Activated CD8-positive, alpha-beta T cell treated with anti-CD3 and anti-CD28 coated beads, Interleukin-2, amount 10 ng/mL, durations not matched to agents 7 days and 5 days (primary cell): ENCODE measurements at places on chromosomes 1 and 21. TPM values are rescaled to one million over a fixed set of nuclear protein-coding genes. Genes with fewer than 3 reads are reported as not detected.
A peak's percentile ranks its signal among the peaks of the same experiment; 100 is the strongest.

The ZMYND12 gene
- total RNA-seq: 0.79 TPM

The VHLL gene
- total RNA-seq: not detected

The KIF17 gene
- total RNA-seq: not detected

The SLC35F3 gene
- 34.4 TPM for total RNA-seq

- no peak for DNase-seq
Measured at GRCh38 chr1:214458541-214458940, 92.9 kb downstream of the PTPN14 start.

The SPOCD1 gene
- total RNA-seq: not detected

The RAP1GAP gene
- 0.13 TPM for total RNA-seq

- no peak for DNase-seq
Measured at GRCh38 chr1:230280906-230281413, 145.2 kb downstream of the PGBD5 start.

The NTRK1 gene
- 9.9 TPM for total RNA-seq

- DNase-seq: no peak
Measured at GRCh38 chr1:3375245-3375644, 79.2 kb upstream of the ARHGEF16 start.

The MYOC gene
- not detected for total RNA-seq

The TMEM269 gene
- total RNA-seq: not detected

DNA sequence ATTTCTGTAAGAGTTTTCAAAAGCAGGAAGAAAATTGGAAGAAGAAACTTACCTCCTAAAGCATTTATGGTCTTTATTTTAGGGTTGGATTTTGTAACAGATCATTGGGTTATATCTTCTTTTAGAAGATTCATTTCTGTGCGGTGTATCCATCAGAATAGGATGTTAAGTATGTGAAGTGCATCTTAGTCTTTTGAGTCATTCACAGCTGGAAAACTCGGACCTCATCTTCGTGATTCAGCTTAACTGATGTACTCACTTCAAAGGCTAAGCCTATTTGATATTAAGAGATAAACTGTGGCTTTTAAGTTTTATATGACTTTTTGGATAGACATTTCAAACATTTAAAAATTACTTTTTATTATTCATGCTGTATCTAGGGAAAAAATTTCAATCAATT, 56.3 kb downstream of the GIPC2 start:
- no peak for DNase-seq

DNA sequence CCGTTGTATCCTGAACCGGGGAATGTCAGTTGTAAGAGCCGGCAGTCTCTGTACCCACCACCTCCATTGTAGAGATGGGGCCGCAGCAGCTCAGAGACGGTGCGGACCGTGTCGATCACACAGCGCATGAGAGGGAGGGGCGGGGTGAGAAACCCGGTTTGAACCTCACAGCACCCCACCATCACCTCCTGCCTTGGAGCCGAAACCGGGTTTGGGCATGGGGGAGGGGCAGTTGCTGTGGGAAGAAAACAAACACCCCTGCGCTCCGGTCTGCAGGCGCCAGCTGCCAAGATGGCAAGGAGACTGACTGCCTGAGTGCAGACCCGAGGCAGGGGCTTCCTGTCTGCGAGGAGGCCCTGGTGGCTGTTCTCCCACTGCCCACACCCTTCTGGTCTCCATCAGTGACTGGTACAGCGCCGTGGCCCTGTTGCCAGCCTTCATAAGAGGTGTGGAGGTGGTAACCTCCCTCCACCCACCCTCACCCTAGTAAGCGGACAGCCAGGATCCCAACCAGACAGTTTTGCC, 69.2 kb upstream of the SSBP3 start:
- peak; percentile 62 for DNase-seq

DNA sequence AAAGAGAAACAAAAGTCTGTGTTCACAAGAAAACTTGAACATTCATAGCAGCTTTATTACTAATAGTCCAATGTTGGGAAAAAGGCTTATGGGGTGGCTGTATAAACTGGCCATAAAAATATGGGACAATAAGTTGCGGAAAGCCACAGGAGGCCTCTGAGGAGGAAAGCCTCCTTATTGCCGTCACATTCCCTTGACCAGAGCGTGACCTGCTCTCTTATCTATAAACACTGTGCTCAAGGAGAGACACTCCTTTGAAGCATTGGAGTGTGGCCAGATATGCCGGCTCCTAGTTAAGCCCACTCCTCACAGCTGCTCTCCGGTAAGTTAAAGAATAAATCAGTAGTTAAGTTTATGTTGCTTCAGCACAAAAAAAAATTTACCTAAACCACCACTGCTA, 19.7 kb downstream of the OR6Y1 start:
- DNase-seq: no peak

DNA sequence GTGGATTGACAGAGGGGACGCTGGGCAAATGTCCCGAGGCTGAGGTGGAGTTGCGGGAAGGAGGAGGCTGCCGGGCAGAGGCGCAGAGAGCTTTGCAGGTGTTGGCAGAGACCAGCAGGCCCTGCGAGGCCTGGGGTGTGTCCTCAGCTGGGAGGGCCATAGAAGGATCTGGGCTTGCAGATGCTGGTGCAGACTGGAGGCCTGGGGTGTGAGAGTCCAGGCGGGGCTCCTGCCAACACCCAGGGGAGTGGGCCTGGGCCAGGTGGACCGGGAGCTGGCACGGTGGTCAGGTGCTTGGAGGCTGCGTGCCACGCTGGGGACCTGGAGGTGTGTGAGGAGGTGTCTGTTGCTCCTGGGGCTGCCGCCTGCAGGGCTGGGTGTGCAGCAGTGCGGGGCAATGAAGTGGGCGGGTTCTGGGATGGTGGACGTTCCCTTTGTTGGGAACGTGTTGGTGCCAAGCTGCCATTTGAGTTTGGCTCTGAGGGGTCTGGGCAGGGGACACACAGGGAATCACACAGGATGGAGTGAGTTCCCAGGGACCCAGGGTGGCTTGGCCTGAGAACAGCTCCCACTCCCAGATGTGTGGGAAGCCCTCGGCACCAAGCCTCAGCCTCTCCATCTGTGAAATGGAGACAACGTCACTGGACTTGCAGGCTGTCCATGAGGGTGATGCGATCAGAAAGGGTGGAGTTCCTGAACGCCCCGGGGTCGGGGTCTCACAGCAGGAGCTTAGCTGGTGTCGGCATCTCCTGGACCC, 39.9 kb upstream of the POFUT2 start:
- no peak for DNase-seq

The ANKRD13C gene
- 25.0 TPM for total RNA-seq

GRCh38 chr21:28100366-28100765, 892.3 kb downstream of the LTN1 start:
- no peak for DNase-seq

GRCh38 chr1:5479876-5480646, 512.2 kb downstream of the NPHP4 start:
- DNase-seq: no peak

GRCh38 chr1:1283821-1284220, 3.6 kb downstream of the SCNN1D start:
- no peak for DNase-seq

GRCh38 chr1:226993814-226994585, 53.9 kb downstream of the COQ8A start:
- no peak for DNase-seq

The CEPT1 gene
- 36.6 TPM for total RNA-seq

DNA sequence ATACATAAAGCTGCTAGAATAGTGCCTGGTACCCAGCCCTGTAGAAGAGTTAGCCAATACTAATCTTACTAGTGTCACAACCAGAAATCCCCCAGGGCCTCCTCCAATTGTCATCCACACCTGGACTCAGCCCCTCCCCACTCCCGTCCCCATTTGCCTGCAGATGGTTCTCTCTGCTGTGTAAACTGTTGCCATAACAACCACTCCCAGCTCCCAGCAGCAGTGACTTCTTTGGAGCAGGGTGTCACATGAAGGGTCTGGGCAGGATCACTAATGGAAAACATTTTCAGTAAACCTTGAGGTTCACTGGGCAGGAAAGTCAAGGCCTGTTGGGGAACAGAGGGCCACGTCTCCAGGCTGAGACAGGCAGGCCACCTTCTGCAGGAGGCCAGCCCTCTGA, 126.0 kb upstream of the IPO9 start:
- no peak for DNase-seq

GRCh38 chr1:232622378-232622777, 7.6 kb downstream of the SIPA1L2 start:
- DNase-seq: no peak

DNA sequence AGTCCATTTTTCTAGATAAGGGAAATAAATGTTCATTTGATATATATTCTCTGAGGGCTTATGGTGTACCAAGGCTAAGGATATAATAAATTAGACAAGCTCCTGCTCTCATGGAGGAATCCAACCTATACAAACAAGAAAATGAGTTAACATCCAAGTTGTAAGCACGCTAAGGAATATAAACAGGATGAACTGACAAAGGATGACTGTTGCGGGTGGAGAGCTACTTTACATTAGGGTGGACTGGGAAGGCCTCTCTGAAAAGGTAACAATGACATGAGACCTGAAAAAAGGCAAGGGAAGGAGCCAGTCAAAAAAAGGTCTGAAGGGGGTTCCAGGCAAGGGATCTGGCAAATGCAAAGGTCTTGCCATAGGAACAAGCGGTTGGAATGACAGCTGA, 3.1 kb downstream of the BCAR3 start:
- no peak for DNase-seq

- DNase-seq: no peak
Measured at GRCh38 chr1:211507365-211507764, 15.4 kb upstream of the RD3 start.

DNA sequence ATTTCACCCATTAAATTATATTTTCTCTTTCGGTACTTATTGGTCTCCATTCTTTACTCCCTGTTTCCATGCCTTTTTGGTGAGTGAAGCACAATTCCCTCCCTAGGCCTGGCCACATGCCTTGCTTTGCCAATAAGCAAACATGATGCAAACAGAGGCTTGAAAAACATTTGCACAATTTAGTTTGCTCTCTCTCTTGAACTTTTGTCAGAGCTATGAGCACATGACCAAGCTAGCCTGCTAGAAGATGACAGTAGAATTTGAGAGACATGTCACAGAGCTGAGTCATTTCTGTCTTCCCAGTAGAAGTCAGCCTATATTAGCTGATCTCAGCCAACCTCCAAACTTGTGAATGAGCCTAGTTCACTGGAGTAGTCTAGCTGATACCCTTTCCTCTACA, 24.6 kb downstream of the ANGPTL3 start:
- no peak for DNase-seq

DNA sequence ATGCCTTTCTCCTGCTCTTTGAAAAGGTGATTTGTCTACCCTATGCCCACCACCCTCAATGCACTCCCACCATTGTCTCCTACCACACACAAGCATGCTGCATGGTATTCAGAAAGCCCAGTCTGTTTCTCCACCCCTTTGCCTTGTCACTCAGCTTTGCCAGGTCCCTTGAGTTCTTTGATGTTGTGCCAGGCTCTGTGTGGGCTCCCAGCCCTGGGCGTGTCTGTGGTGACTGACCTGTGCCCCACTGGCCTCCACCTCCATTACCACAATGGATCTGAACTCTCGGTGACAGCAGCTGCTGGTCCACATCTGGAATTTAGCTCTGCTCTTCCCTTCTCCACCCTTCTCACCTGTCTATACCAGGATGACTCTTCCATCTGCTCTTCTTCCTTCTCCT, 34.9 kb downstream of the ATP2B4 start:
- no peak for DNase-seq

GRCh38 chr1:214660190-214660589, 57.2 kb downstream of the CENPF start:
- no peak for DNase-seq

The SPRR3 gene
- total RNA-seq: not detected

The GRHL3 gene
- total RNA-seq: not detected

The GABPB2 gene
- total RNA-seq: 32.7 TPM

DNA sequence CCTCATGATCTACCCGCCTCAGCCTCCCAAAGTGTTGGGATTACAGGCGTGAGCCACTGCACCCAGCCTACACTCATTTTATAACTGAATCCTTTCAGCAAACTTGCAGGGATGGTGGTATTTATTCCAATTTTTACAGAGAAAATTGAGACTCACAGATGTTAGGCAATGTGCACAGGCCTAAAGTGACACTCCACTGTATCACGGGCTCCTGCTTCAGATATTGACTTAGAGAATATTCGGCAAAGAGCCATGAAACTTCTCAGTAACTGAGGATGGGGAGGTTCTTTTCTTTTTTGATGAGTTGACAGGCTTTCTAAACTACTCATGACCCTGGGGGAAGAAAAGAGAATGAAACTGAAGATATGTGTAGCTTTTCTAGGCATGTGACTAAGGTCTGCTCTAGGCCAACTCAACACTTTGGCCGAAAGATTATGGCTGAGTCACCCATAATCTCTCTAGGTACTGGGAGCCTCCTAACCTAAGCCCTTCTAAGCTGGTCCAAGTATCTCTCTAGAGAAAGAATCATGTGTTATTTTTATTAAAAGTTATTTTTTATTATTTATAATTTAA, 19.9 kb upstream of the PTCH2 start:
- no peak for DNase-seq

The HFM1 gene
- not detected for total RNA-seq

DNA sequence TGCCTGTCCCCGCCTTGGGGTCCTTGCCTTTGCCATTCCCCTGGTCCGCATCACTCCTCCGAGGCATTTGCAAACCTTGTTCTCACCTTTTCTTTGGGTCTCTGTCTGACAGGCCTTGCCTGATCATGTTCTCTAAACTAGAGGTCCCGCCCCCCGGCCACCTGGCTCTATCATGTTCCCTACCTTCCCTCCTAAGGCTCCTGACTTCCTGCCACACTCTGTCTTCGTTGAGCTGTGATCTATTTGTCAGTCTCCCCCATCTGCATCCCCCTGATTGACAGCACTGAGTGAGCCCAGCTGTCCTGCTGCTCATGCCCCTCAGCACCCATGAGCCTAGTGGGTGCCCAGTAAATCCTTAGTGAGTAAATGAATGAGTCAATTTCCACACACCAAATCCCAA, 22.8 kb downstream of the ERG start:
- no peak for DNase-seq

The LRRC3 gene
- 3.4 TPM for total RNA-seq

The GJA8 gene
- total RNA-seq: not detected

DNA sequence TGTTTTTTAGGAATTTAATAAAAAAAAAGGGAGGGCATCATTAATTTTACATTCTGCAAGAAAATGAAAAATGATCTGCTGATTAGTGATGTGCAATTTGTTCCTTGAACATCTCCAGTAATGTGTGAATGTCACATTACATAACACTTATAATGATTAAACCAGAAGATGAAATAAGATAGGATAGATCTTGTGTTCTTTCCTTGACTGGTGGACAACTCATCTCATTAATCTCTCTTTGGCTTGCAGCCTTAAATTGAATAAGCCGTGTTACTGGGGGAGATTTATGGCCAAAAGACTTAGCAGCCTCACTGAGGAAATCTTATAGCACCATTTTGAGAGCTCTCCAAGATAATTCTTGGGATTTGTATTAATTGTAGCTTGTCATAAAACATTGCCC, 217.2 kb downstream of the ST6GALNAC3 start:
- DNase-seq: no peak

The LENEP gene
- 1.1 TPM for total RNA-seq

DNA sequence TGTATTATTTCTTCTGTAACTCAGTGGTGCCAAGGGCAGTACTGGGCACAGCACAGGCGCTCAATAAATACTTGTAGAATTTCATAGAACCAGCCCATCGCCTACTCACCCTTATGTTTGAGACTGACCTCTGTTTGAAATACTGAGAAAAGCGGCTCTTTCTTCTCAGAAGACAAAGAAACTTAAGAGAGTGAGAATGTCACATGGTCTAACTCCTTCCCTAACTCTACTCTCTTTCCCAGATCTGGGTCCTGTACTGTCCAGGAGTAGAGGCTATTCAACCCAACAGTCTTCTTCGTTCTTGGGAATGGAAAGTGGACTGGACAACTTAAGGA, 4.2 kb downstream of the IGSF8 start:
- DNase-seq: no peak

GRCh38 chr1:234896477-234897389, 231.9 kb downstream of the TOMM20 start:
- no peak for DNase-seq
